Breast epithelium (tissue), 4 donors: ENCODE measurements at places on chromosomes 7 and 10.

DNA sequence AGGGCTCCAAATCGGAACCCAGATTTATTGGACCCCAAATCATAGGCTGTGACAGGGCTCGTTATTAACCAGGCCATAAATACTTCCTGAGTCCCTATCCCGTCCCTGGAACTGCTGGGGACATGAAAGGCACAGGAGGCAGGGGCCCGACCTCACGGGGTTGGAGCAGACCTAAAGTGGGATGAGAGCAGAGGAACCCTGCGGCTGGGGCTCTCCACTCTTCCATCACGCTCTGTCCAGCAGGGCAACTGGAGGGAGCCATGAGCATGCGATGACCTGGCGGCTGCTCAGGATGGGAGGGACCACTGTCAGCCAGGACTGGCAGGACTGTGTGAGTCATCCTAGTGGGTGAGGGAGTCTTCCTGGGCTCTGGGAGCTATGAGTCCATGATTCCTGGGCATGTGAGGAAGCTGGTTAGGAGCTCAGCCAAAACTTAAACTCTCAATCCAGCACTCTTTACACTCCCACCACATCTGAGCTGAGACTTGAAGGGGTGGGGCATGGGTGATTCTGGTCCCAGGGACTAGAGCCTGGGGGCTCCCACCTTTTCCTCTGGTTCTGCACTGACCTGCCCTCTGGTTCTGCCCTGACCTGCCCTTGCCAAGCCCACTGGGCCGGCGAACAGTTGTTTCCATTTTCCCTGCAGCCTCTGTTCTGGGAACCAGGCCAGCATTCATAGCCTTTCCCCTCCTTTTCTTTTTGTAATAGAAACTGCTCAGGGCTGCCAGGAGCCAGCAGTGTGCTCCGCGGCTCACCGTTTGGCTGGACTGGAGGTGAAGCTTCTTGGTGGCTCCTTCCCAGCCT lies 47.1 kb downstream of the SYPL1 start:
- H3K36me3 ChIP-seq, result no peaks in the 10 kb centered on the region
- no peaks in the 10 kb centered on the region for H3K27me3 ChIP-seq
- no peaks in the 10 kb centered on the region for H3K4me1 ChIP-seq
- H3K4me3 ChIP-seq, result peak overlapping the region; percentile 61
- DNase-seq, result peak; percentile 91
- H3K27ac ChIP-seq, result peak overlapping the region; percentile 92

- no peaks in the 10 kb centered on the region for H3K36me3 ChIP-seq
- H3K27me3 ChIP-seq, result no peaks in the 10 kb centered on the region
- no peaks in the 10 kb centered on the region for H3K4me1 ChIP-seq
- peak overlapping the region; percentile 27 for H3K4me3 ChIP-seq
Observed at GRCh38 chr7:69429911-69430383, 168.3 kb upstream of the AUTS2 start.

- H3K4me3 ChIP-seq, result no peak overlapping the region
- no peaks in the 10 kb centered on the region for H3K36me3 ChIP-seq
- H3K27ac ChIP-seq, result no peak overlapping the region
- no peaks in the 10 kb centered on the region for H3K27me3 ChIP-seq
- no peaks in the 10 kb centered on the region for H3K4me1 ChIP-seq
Observed at GRCh38 chr10:60883187-60883586, 60.8 kb downstream of the RHOBTB1 start.

- no peaks in the 10 kb centered on the region for H3K27me3 ChIP-seq
- no peak overlapping the region for H3K27ac ChIP-seq
- no peaks in the 10 kb centered on the region for H3K36me3 ChIP-seq
- no peak for DNase-seq
- no peak overlapping the region for H3K4me3 ChIP-seq
Observed at GRCh38 chr10:28993861-28994260, 295.0 kb upstream of the LYZL1 start.

DNA sequence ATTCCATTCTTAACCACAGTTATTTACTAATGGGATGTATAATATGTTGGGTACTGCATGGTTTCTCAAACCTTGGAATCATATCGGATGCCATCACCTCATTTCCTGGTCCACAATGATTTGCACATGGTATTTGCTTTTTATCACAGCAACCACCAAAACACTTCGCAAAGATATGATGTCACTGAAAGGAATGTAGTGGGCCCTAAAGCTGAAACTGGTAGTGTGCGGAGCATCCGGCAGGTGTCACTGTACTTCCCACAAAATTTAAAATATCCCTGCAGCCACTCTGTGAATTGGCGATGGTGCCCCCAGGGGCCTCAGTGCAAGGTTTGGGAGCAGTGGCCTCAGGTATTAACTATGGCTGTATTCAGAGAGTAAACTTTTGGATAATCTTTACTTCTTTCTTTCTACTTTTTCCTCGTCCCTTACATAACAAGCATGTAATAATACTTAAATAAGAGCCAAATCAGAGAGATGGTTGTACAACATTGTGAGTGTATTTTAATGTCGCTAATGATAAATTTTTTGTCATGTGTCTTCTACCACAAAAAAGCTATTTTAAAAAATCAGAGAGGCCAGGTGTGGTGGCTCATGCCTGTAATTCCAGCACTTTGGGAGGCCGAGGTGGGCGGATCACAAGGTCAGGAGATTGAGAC lies 66.2 kb downstream of the FAM241B start:
- DNase-seq, result no peak
- no peak overlapping the region for H3K4me3 ChIP-seq
- no peaks in the 10 kb centered on the region for H3K36me3 ChIP-seq
- no peaks in the 10 kb centered on the region for H3K27me3 ChIP-seq
- no peaks in the 10 kb centered on the region for H3K4me1 ChIP-seq
- no peak overlapping the region for H3K27ac ChIP-seq

- H3K27me3 ChIP-seq, result no peaks in the 10 kb centered on the region
- DNase-seq, result no peak
- H3K36me3 ChIP-seq, result no peaks in the 10 kb centered on the region
- H3K4me1 ChIP-seq, result no peaks in the 10 kb centered on the region
- H3K4me3 ChIP-seq, result no peak overlapping the region
Observed at GRCh38 chr10:98673171-98673782, 226.5 kb upstream of the HPS1 start.

GRCh38 chr7:142808461-142808801 lies 37.7 kb downstream of the PRSS2 start:
- DNase-seq, result no peak
- H3K4me1 ChIP-seq, result no peaks in the 10 kb centered on the region
- no peak overlapping the region for H3K27ac ChIP-seq
- H3K4me3 ChIP-seq, result no peak overlapping the region
- H3K36me3 ChIP-seq, result no peaks in the 10 kb centered on the region
- no peaks in the 10 kb centered on the region for H3K27me3 ChIP-seq

GRCh38 chr10:112475575-112476218 lies 28.7 kb downstream of the VTI1A start:
- H3K36me3 ChIP-seq, result no peaks in the 10 kb centered on the region
- no peak for DNase-seq
- no peaks in the 10 kb centered on the region for H3K27me3 ChIP-seq
- H3K4me1 ChIP-seq, result no peaks in the 10 kb centered on the region

DNA sequence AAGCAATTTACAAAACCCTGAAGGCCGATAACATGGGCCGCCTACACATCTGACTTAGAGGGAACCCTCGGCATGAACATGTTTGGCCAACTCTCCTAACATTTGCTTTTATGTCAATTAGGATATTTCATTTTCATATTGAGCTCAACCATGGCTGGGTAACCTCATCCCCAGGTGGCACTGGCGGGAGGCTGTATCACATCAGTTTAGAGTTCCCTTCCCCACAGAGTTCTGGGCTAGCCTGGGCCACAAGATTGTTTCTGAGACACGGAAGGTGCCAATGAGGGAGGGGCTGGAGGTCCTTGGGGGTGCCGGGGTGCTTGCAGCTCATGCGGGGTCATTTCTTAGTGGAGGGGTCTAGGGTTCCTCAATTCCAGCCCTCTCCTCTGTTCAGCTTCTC lies 386.5 kb upstream of the MKI67 start:
- H3K4me1 ChIP-seq, result no peaks in the 10 kb centered on the region
- no peaks in the 10 kb centered on the region for H3K27me3 ChIP-seq
- no peaks in the 10 kb centered on the region for H3K36me3 ChIP-seq

DNA sequence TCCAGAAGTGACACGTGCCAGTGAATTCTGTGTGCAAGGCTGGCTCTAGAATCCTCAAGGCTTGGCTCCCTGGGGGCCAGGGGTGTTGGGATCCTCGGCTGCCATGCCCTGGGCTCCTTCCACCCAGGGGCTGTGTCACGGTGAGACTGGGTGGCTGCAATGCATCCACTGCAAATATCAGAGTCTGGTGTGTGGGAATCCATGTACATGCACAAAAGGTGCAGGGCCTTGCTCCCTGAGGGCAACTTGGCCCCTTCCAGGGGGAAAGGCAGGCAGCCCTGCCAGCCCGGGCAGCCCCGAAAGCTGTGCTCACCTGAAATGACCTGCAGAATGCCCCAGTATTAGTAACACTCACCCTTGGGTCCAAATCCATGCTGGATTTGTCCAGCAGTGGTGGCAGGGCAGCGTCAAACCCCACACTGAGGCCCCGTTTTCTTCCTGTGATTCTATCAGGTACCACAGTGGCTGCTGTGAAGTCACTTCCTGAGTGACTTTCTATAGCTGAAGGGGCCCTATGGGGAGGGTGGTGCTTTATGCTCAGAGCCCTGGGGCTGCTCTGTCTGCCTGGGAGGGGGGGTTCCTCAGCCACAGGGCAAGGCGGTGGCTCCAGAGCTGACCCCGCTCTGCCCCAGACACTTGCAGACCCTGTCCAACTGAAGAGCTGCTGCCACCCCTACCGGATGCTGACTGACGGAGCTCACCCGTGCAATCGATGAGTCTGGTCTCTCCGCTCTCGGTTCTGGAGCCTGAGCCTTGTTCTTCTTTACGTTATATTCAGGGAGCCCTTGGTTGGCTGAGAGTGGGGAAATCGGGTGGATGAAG lies 317.7 kb downstream of the GLRX3 start:
- no peak overlapping the region for H3K27ac ChIP-seq
- no peaks in the 10 kb centered on the region for H3K36me3 ChIP-seq
- H3K4me3 ChIP-seq, result no peak overlapping the region
- no peaks in the 10 kb centered on the region for H3K4me1 ChIP-seq

DNA sequence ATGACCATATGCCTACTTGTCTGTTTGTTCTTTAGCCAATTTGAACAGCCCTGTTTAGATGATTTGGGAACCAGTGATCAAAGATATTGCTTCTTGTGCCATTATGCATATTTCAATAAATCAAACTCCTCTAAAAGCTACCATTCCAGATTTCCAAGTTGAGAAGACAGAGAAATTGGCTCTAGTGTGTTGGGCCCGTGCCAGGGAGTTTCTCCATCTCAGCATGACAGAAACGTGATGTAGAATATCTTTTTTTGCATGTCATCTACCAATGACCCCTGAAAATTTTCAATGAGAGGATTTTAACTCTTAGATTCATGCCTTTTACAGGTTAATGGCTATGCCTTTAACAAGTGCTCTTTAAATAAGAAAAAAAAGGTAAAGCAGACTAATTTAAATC lies 50.7 kb upstream of the CABCOCO1 start:
- no peak overlapping the region for H3K27ac ChIP-seq
- no peaks in the 10 kb centered on the region for H3K36me3 ChIP-seq
- H3K4me1 ChIP-seq, result peaks cover 5% of the 10 kb centered on the region
- H3K27me3 ChIP-seq, result no peaks in the 10 kb centered on the region
- H3K4me3 ChIP-seq, result no peak overlapping the region
- peak; percentile 36 for DNase-seq

GRCh38 chr10:70510904-70511303 lies 32.3 kb downstream of the PALD1 start:
- H3K36me3 ChIP-seq, result no peaks in the 10 kb centered on the region
- H3K4me1 ChIP-seq, result no peaks in the 10 kb centered on the region
- no peak overlapping the region for H3K27ac ChIP-seq
- H3K27me3 ChIP-seq, result no peaks in the 10 kb centered on the region
- no peak for DNase-seq

DNA sequence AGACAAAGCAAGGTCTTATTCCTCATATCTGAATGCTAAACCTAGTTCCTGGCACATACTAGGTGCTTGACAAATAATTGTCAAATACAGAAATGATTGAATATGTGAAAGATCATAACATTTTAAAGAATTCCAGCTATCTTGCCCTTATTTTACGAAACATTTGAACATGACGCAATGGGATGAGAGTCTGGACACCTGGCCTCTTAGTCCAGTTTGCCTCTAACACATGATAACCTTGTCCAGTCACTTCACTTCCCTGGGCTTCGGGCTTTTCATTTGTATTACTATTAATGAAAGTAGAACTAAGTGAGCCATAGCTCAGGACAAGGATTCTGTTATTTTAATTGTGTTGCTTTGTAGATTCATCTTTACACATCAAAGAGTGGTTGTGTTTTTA lies 32.6 kb downstream of the PNLIPRP3 start:
- no peak overlapping the region for H3K4me3 ChIP-seq
- no peak for DNase-seq
- no peaks in the 10 kb centered on the region for H3K27me3 ChIP-seq
- no peaks in the 10 kb centered on the region for H3K4me1 ChIP-seq

DNA sequence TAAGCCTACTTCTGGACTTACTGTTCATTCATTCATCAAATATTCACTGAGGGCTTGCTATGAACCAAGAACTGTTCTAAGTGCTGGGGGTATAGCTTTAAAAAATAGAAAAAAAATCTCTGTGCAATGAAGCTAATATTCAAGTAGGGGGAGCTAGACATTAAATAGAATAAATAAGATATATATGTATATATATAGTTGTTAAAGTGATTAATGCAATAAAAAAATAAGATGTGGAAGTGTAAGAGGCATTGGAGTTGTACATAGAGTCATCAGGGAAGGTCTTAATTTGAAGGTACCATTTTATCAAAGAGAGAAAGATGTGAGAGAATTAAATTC lies 181.2 kb upstream of the AGR3 start:
- H3K27ac ChIP-seq, result no peak overlapping the region
- H3K27me3 ChIP-seq, result no peaks in the 10 kb centered on the region
- no peak overlapping the region for H3K4me3 ChIP-seq
- DNase-seq, result no peak
- H3K36me3 ChIP-seq, result no peaks in the 10 kb centered on the region

GRCh38 chr10:125407000-125407502 lies 246.7 kb upstream of the CTBP2 start:
- no peak overlapping the region for H3K4me3 ChIP-seq
- no peaks in the 10 kb centered on the region for H3K4me1 ChIP-seq
- peak; percentile 72 for DNase-seq
- H3K36me3 ChIP-seq, result no peaks in the 10 kb centered on the region
- H3K27ac ChIP-seq, result peak overlapping the region; percentile 56

DNA sequence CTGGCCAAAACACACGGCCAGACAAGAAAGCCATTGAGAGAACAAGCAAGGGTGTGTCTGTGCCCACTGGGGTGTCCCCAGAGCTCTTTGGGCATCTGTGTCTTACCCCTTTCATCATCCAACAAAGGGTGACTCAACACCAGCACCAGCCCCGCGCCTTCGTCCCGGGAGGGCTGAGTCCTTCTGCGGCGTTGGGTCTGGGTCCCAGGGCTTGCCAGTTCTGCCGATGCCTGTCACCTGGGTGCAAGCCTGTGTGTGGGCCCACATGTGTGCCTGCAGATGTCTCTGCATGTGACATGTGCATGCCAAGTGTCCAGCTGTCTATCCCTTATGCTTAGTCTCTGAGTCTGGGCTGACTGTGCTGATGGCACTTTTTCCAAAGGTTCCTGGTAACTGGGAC lies 24.4 kb upstream of the ELN start:
- H3K4me3 ChIP-seq, result no peak overlapping the region
- no peaks in the 10 kb centered on the region for H3K27me3 ChIP-seq
- H3K27ac ChIP-seq, result no peak overlapping the region
- H3K36me3 ChIP-seq, result no peaks in the 10 kb centered on the region
- DNase-seq, result no peak
- no peaks in the 10 kb centered on the region for H3K4me1 ChIP-seq

- H3K4me3 ChIP-seq, result no peak overlapping the region
- H3K4me1 ChIP-seq, result no peaks in the 10 kb centered on the region
- no peak for DNase-seq
- no peaks in the 10 kb centered on the region for H3K27me3 ChIP-seq
- no peak overlapping the region for H3K27ac ChIP-seq
Observed at GRCh38 chr7:78134774-78135173, 336.2 kb downstream of the PHTF2 start.

- H3K4me1 ChIP-seq, result no peaks in the 10 kb centered on the region
- no peaks in the 10 kb centered on the region for H3K27me3 ChIP-seq
- no peaks in the 10 kb centered on the region for H3K36me3 ChIP-seq
- H3K27ac ChIP-seq, result no peak overlapping the region
Observed at GRCh38 chr7:66913118-66914037, 7.6 kb upstream of the TMEM248 start.
